SK-MEL-5 (cell line): ENCODE measurements at places on chromosomes 16 and 17.

- no peak for DNase-seq
Measured at GRCh38 chr16:85240982-85241924, 129.0 kb upstream of the CIBAR2 start.

DNA sequence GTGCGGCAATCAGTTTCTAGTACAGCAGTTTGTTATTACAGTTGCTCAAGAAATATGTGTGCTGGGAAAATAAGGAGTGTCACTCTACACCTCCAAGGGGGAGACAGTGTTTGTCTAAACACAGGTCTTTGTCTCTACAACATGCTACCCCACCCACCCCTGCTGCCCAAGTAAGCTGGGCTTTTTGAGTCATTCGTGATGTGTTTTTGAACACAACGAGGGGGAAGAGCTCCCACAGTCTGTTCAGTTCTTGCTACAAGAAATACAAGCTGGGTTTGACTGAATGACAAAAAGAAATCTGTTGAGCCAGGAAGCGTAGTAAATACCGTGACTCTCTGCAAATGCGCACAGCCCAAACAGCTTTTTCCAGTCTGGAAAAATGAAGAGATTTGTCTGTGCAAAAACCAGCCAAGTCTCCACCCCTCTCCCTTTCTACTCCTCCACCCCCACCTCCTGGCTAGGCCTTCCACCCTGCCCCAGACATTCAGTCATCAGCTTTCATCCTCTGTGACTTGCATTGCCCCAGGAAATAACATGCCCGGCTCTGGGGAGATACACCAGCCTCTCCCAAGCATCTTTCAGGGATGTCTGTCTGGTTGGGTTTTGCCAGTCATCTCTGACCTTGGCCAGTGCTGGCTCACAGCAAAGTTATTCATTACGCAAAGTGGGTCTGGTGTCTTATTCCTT, 25.7 kb downstream of the CHD9 start:
- DNase-seq, result peak; percentile 37

- DNase-seq, result no peak
Measured at GRCh38 chr17:38738007-38738662, 8.0 kb downstream of the CISD3 start.

- DNase-seq, result no peak
Measured at GRCh38 chr17:63475491-63476412, 1.1 kb upstream of the ACE start.

DNA sequence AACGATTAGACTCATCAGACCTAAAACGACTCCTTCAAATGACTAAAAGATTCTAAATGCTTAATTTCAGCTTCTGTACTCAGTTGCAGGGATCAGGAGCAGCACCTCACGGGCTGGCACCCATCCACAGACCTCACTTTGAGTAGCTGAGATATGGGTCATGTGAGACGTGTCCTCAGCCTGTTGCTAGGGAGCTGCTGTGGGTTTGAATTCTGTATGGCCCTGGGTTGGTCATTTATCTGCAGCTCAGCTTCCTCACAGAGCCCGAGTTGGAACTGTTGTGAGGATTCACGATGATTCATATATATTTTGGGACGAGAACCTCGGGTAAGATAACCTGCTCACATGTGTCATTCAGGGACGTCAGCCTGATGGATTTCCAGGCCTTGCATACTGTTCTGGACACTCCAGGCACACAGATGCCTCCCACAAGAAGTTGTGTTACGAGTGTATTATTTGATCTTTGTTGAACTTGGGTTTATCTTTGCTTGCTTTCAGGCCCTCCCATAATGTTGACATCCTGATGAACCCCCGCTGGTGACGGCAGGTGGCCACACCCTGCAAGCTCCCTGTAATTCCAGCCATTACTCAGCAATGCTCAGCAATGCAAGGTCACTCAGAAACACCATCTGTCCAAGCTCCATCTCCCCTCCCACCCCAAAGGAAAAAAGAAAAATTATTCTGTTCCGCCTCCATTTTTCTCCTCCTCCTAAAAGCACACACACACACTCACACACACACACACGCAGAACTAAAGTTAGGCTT, 137.6 kb downstream of the RBFOX3 start:
- no peak for DNase-seq

DNA sequence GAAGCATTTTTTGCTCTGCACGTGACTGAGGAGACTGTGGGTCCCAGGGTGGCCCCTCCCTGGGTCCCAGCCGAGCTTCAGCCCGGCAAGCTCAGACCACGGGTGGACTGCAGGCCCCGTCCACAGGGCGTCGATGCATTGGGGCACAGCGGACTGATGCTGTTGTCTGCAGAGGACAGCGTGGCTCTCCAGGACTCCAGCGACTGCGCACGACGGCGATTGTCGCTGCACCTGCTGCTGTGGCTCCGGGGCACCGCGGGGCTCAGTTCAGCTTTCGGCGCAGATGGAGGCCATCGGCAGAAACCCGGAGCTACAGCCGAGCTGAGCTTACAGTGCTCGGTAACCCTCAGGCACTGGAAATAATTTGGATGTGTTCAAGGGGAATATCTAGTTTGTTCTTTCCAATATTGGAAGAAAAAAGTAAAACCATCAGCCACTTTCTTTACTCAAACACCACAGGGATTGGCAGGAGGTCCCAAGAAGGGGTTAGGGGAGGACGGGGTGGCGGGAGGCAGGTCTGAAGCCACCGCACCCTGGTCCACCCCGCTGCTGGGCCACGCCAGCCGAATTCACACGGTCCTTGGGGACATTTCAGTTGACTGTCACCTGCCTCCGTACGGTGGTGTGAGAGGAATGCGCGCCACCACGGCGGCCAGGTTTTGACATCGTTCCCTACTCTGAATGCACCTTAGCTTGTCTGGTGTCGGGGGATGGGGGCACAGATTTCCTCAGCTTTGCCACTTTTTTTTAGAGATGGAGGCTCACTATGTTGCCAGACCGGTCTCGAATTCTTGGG, 88.7 kb upstream of the RPH3AL start:
- no peak for DNase-seq

- DNase-seq, result no peak
Measured at GRCh38 chr16:18062713-18063112, 273.8 kb downstream of the NPIPA8 start.

DNA sequence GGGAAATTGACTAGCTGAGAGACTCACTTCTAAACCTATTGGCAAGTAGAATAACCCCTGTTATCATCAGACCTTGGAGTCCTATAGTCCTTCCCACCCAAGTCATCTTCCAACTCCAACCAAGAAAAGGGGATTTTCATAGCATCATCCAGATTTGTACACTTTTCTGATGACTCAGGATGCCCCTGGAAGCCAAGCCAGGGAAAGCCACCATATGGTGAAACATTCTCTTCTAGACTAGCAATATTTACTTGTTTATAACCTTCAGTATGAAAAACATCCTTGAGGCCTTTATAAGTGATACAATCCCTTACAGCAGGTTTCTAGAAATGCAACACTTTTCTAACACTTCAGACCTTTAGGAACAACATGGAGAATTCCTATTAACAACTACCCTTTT, 618.8 kb upstream of the CDH11 start:
- no peak for DNase-seq

DNA sequence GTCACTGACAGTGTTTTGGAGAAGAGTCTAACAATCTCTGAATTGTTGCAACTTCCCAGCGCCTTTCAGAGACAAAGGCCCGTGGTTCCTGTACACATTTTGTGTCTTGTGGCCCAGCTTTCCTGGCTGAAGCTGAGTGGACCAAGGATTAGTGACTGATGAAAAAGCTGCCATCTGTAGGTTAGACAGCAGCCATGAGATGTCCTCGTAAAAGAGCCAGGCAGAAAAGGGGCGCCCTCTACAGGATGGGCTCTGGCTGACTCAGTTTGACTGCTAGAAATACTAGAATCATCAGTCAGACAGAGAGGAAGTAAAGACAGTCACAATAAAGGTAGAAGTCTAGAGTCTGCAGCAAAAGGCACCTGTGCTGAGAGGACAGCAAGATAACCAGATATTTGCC, 26.5 kb upstream of the NF1 start:
- peak; percentile 81 for DNase-seq

GRCh38 chr16:66161942-66162341, 204.5 kb upstream of the CDH5 start:
- peak; percentile 30 for DNase-seq

GRCh38 chr17:17672453-17673368, 8.5 kb upstream of the RAI1 start:
- peak; percentile 53 for DNase-seq

DNA sequence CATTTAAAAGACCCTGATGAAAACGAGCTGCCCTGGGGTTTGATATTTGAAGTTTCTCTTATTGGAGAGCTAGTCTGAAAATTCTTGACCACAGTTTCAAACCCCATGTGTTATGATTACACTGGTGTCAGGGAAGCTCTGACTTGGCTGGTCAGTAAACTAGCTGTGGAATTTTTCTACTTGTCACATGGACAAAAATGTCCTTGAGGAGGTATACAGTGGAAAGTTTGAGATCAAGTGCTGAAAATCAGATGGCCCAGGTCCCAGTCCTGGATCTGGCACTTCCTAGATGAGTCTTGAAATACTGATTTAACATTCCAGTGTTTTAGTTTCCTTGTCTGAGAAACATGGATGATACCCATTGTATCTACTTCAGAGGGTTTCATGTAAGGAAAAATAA, 30.7 kb upstream of the SOX9 start:
- DNase-seq, result no peak

GRCh38 chr16:8583732-8584131, 6.6 kb downstream of the TMEM114 start:
- DNase-seq, result no peak

- DNase-seq, result no peak
Measured at GRCh38 chr16:67807148-67807682, 526 bp downstream of the TSNAXIP1 start.

GRCh38 chr16:89023621-89024511, 46.9 kb upstream of the CBFA2T3 start:
- DNase-seq, result no peak

- no peak for DNase-seq
Measured at GRCh38 chr16:1790611-1791255, 2.8 kb downstream of the IGFALS start.
